ENCODE measurements at places on chromosomes 16 and 17.

- no peak for DNase-seq
These were observed 274.2 kb upstream of the MYOCD start for GRCh38 chr17:12391468-12391867.

GRCh38 chr16:84692451-84693214 is 7.2 kb upstream of the USP10 start:
- DNase-seq = no peak

DNA sequence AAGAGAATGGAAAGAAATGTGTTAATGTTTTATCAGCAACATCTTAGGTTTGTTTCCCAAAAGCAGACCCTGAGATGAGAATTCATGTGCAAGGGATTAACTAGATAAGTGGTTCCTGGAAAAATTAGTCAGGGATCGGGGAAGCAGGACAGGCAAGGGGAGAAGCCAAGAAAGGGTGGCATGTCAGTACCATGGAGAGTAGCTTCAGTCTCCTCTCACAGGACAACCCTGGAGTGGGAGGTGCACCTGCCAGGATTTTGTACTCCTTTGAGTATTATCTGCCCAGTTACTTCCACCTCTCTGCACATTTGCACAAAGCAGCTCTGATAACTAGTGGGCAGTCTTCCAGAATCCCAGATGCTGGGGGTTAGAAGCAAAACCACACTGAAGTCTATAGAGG is 117.0 kb downstream of the RGS9 start:
- no peak for DNase-seq

GRCh38 chr17:42251115-42251514 is 25.1 kb downstream of the STAT5B start:
- no peak for DNase-seq

DNA sequence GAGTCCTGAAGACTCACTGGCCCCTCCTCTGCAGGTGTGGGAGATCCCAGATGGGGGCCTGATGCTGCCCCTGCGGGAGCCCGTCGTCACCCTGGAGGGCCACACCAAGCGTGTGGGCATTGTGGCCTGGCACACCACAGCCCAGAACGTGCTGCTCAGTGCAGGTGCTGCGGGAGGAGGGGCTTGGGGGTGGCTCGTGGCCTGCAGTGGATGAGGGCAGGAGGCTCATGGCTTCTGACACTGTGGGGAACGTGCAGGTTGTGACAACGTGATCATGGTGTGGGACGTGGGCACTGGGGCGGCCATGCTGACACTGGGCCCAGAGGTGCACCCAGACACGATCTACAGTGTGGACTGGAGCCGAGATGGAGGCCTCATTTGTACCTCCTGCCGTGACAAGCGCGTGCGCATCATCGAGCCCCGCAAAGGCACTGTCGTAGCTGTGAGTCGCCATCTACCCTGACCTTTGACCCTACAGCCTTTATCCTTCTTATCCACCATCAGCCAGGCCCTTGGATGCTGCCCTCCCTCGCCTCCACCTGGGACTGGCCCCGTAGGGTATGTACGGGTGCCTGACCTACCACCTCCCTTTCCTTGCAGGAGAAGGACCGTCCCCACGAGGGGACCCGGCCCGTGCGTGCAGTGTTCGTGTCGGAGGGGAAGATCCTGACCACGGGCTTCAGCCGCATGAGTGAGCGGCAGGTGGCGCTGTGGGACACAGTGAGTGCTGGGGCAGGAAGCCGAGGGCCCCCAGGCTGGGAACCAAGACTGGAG is 3.6 kb downstream of the CORO1A start:
- DNase-seq = peak; percentile 94

- DNase-seq = no peak
These were observed 1334.8 kb downstream of the CDH11 start for GRCh38 chr16:63787014-63787413.

GRCh38 chr17:63848834-63849689 is 6.6 kb upstream of the SMARCD2 start:
- peak; percentile 96 for DNase-seq

DNA sequence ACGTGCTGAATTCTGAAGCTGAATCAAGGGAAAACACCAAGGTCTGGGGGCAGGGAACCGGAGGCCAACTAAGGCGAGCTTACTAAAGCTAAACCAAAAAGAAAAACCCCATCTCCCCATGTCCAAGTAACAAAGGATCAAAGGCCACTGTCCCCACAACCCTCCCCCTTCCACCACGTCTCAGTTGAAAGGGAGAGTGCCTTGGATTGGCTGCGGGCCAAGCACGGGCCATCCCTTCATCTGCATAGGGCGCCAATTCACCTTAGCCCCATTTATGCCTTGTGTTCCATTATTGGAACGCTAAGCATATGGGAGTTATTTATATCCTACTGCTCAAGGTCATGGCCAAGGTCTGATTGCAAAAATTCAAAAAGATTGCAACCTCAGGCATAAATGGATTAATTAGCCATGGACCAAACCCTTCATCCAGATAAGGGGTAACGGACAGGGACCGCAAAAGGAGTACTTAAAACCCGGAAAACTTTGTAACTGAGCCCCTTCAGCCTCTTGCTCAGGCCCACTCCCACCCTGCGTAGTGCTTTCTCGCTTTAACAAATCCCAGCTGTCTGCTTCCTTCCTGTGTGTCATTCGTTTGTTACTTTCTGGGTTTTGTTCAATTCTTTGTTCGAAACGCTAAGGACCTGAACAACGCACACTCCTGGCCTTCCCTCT is 740 bp upstream of the ATP6V0D1 start:
- DNase-seq = peak; percentile 70

DNA sequence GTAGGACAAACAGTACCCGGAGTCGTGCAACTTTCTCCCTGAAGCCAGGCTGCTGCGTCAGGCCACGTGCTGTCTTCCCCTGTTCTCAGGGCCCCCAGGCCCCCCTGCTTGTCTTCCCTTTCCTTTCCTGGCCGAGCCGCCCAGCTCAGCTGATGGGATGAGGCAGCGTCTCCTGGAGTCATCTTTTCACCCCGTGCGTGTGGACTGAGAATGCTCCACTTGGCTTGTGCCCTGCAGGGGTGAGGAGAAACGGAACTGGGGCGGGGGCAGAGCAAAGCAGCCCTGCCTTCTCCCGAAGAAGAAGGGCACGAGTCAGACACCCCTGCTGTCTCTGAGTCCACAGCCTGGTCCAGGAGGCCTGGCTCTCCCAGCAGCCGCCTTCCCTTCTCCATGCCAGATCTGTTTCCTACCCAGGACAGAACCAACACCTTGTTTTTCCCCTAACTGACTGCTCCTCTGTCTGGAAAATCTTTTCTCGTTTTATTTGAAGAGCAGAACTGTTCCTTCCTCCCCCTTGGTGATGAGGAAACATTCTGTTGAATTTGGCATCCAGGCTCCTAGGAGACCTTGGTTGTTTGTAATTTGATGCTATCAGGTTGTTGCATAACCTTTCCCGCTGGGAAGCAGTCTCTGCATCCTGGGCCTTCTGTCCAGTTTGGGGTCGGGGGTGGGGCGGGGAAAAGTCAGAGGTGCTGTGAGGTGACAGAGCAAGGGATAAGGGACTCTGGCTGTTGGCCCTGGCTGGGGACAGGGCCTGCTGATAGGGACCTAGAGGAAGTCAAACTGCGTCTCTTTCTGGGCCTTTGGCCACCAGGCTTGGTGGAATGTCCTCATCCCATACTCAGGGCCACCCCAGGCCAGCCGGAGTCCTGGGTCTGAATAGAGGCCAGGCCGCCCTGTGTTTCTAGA is 78.8 kb downstream of the WIPI1 start:
- DNase-seq = no peak

DNA sequence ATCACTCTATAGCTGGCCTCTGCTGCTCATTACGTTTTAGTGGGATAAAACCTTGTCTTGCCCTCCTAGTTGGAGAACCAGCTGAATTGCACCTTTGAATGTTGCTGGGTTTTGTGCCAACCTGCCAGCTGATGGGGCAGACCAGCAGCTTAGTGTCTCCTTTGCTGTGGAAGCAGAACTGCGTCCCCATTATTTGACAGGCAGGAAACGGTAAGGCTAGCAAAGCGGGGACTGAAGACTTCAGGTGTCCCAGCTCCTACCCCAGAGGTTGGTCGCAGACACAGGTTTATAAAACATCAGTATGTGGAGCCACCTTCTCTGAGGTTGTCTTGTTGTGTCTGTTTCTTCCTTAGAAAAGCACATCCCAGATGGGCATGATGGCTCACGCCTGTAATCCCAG is 158.1 kb downstream of the PRKCA start:
- DNase-seq = no peak

DNA sequence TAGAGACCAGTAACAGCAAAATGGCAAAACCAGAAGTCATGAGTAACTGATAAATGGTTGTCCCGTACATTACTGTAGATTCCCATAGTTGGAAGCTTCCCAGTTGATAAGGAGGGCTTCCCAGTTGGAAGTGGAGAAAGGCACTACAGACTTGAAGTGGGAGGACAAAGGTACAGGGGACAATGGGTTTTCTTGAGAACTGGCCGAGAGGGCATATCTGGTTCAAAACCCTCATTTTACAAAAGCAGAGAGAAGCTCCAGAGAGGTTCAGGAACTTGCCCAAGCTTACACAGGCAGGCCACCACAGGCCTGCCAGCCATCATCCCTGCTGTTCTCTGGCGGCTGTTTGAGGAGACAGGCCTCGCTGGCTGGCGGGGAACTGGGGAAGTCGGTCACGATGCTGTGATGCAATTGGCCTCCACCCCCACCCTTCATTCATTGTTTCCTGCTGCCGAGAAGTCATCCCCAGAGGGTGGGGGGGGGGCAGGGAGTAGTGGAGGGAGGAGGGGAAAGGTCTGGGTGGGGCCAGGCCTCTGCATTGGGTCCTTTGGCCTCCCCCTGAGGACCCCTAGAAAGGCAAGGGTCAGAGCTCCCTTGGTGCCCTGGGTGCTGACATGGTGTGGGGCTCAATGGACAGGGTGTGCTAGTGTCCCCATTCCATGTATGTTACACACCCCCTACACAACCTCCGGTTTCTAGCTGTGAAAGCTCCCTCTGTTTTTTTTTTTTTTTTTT is 3.0 kb downstream of the UBALD2 start:
- no peak for DNase-seq

DNA sequence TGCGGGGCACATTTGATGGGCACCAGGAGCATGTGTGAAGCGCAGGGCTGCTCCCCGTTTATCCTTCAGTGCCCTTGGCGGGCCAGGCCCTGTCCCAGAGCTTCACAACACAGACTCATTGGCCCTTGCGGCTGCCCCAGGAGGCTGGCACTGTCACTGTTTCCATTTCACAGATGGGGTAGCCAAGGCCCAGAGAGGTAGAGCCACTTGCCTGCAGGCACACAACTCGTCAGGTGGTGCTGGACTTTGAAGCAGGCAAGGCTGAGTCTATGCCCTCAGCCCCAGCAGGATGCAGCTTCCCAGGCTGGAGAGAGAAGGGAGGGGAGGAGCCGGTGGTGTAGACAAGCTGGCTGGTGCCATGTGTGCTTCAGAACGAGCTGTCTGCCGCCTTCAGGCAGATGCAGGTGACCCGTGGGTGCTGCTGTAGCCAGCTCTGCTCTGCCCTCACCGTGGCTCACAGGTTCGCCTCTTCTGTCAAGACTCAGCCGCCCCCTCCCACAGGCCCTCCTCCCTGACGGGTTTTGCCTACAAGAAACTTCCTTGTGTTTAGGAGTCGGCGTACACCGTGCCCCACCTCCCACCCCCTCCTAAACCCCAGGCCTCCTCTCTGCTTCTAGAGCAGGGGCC is 232.3 kb upstream of the CIBAR2 start:
- no peak for DNase-seq

GRCh38 chr16:73356401-73357079 is 308.6 kb upstream of the ZFHX3 start:
- DNase-seq = no peak

DNA sequence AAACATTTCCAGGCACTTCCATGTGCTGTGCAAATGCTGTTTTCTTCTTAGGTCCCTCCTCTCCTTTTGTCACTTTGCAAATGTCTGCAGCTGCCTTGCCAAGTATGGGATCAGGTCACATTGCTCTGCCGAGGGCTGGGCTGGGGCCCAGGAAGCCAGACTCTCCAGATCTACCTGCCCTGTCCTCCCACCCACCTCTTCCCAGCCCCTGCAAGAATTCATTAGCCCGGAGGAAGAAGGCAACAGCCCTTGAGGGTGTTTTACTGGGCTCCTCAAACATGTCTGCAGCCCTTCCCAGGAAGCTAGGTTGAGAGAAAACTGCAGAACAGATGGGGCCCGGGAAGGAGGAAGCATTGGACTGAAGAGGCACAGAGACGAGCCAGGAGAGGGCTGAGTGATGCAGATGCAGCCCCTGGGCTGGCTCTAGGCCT is 47.1 kb downstream of the WSB1 start:
- no peak for DNase-seq

DNA sequence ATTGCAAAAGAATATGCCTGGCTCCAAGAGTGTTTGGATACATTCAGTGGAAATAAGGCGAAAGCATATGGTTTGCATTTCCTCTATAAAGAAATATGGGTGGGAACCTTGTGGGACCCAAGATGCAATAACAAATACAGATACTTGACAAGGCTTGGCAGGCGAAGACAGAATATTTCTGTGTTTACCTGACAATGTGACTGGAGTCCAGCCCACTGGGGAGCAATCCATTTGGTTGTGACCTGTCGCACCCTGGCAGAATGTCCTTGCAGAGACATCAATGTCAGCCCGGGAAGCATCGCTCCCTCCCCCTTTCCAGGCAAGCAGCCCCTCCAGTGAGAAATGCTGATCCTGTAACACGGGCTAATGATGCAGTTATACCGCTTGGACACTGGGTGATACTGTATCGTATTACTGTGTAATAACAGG is 296.6 kb downstream of the MAF start:
- DNase-seq = no peak

DNA sequence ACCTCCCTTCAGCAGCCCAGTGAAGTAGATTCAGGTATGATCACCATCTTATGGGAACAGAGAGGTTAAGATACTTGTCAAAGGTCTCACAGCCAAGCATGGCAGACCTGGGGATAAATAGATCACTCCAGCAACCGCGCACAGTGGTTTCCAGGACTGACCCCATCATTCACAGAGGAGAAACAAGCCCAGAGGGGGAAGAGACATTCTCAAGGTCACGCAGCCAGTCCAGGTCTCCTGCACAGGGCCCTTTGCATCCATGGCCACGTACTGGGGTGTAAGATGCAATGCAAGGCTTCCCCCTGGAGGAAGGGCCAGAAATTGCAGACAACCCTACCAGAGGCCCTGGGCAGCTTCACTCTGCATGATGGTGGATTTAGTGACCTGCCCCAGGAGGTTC is 19.9 kb downstream of the TLE7 start:
- peak; percentile 57 for DNase-seq

DNA sequence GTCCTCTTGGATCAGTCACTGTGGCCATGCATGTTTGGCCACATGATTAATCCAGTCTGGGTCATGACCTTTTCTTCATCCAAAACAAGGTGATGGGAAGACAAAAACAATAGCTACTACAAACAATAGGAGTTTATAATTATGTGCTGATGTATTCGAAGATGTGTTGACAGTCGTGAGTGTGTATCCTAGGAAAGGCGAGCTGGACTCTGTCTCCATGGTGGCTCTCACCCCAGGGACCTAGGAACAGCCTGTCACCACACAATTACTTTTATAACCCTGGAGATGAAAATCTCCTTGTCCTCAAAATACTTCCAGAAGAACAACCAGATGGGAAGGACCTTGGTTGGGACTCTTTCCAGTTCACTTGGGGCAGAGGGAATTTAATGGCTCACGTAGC is 9.8 kb upstream of the PLK1 start:
- DNase-seq = no peak

GRCh38 chr17:46832331-46832821 is 13.9 kb upstream of the WNT3 start:
- DNase-seq = no peak

Data from natural killer cell (primary cell).